ENCODE measurements at places on chromosomes 16 and 17. TPM values are rescaled to one million over a fixed set of nuclear protein-coding genes. Genes with fewer than 3 reads are reported as not detected.

DNA sequence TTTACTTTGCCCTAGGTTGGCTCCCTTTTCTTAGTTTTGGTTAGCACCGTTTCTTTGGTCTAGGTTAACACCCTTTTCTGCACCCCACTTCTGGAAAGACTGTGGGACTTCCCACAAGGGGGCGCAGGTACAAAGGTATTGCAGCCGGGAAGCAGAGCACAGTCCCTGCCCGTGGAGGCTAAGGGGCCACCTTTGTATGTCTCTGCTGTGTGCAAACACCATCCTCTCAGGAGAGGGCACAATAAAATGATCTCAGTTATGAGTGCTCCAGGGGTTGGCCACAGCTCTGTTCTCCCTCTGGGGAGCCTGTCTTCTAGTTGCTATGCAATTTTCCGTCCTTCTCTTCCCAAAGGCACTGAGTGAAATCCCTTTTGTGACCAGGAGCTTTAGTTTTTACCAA lies 28.4 kb upstream of the TMC5 start:
- DNase-seq, result no peak

GRCh38 chr17:17351901-17352781 lies 49.0 kb downstream of the NT5M start:
- no peak for DNase-seq

GRCh38 chr17:737561-738113 lies 5.2 kb downstream of the TLCD3A start:
- no peak for DNase-seq

TP53TG3C gene
- not detected for polyA plus RNA-seq

EPOP gene
- 1.5 TPM for polyA plus RNA-seq

GRCh38 chr17:29155227-29155965 lies 24.8 kb downstream of the MYO18A start:
- no peak for DNase-seq

DNA sequence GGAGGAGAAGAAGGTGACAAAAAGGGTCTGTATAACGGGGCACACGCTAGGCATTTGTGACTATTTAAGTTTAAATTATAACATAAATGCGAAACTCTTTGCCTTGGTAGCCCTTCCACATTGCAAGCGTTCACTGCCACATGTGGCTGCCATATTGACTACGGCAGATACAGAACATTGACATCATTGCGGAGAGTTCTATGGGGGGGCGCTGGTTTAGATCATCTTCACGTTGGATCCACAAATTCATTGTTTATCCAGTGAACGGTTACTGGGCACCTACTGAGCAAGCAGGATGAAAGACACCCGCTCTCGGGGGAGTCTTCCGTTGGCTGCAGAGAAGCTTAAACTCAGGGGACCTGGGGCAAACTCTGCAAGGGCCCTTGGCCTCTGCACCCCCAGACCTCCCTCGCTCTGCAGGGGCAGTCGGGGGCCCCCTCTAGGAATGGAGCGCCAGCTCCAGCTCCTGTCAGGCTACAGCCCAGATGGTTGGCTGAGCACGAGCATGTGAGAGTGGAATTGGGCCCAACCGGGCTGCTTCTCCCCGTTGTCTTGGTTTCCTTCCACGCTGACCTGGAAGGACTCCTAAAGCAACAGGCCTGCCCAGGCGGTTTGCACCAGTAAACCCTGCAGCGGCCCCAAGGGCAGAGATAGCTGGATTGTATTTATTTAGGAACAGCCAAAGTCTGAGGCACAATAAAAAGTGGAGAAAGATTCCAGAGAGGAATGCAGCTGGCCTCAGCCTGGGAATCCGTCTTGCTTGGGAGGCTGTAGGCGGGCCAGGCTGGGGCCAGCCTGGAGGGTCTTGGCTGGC lies 172.2 kb downstream of the SEC14L1 start:
- DNase-seq, result peak; percentile 62

NME3 gene
- 23.5 TPM for polyA plus RNA-seq

DNA sequence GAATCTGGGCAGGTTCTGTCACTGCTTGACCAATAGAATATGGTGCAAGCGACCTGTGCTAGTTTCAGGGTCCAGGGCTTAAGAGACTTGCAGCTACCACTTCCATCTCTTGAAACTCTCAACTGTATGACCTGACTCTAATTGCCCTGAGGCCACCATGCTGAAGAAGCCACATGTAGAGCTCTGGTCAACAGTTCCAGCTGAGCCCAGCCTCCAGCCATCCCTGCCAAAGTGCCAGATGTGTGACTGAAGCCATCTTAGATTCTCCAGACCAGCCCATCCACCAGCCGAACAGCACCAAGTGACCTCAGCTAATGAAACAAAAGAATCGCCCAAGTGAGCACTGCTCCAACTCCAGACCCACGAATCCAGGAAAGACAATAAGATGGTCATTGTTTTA lies 3.4 kb upstream of the MT2A start:
- no peak for DNase-seq

SGCA gene
- 1.1 TPM for polyA plus RNA-seq

PTGES3L gene
- polyA plus RNA-seq, result 2.2 TPM

SLC12A3 gene
- polyA plus RNA-seq, result 48.5 TPM

GRCh38 chr16:15807603-15808009 lies 49.2 kb downstream of the MYH11 start:
- no peak for DNase-seq

GRCh38 chr17:67475161-67475937 lies 98.3 kb downstream of the PITPNC1 start:
- peak; percentile 59 for DNase-seq

ZDHHC1 gene
- polyA plus RNA-seq, result 13.5 TPM

DNA sequence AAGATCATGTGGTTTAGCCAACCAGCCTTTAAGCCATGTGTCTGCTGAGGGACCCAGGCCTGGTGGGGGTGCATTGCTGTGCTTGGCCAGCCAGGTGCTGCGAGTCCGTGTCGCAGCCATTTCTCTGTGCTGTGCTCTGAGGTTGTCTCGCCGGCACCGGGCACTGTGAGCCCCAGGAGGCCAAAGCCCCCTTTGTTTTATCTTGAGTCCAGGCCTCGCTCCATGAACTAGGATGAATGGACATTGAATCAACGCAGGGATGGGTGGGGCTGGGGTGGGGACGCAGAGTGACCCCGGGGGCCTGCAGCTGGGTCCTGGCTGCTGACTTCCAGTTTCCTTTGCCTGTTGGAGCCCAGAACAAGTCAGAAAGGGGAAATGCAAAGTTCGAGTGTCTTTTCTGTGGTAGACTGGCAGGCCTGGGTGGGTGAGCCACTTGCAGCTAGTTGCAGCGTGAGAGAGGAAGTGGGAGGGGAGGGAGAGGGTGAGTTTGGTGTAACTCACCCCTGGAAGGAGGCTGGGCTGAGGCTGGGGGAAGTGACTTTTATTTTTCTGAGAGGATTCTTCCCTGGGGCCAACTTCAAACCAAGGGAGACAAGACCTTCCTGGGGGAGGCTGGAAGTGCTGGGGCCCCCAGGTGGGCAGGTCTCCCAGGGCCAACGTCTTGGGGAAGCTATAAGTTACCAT lies 324.7 kb downstream of the SEC14L1 start:
- no peak for DNase-seq

- no peak for DNase-seq
Observed at GRCh38 chr16:86195863-86196630, 297.1 kb downstream of the IRF8 start.

ARL6IP1 gene
- 304 TPM for polyA plus RNA-seq

- no peak for DNase-seq
Observed at GRCh38 chr17:46199379-46199778, 6.2 kb upstream of the KANSL1 start.

DNA sequence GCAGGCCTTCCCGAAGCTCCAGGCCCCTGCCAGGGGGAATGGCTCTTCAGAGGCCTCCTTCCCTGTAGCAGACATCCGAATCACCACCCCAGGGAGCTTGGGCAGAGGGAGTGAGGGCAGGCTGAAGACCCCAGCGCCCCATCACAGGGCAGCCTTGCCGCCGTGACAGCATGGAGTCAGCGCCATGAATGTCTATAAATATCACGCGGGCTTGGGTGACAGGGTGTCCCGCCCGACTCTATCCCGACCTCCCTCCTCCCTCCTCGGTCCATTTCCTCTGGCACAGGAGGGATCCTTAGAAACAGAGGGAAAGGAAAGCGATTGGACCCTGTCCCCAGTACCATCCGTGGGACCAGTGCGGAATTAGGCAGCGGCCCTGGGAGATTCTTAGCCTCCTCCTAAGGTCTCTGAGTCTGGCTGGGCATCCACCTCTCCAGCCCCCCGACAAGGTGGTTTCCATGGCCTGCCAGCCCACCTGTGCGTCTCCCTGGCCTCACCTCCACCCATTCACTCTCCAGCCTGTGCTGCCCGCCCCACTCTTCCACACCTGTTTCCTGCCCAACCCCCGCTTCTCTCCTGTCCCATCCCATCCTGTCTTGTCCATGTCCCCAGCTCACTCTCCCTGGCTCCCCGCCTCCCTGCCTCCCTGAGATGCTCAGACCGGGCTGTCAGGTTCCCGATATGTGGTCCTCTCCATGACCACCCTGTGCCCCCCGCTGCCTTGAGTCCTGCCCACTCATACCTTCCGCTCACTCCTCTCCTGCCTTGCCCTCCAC lies 5.1 kb downstream of the ATP2A1 start:
- DNase-seq, result no peak

SMIM36 gene
- 0.17 TPM for polyA plus RNA-seq

GRCh38 chr17:50173335-50173941 lies 7.6 kb downstream of the SGCA start:
- DNase-seq, result no peak

DNA sequence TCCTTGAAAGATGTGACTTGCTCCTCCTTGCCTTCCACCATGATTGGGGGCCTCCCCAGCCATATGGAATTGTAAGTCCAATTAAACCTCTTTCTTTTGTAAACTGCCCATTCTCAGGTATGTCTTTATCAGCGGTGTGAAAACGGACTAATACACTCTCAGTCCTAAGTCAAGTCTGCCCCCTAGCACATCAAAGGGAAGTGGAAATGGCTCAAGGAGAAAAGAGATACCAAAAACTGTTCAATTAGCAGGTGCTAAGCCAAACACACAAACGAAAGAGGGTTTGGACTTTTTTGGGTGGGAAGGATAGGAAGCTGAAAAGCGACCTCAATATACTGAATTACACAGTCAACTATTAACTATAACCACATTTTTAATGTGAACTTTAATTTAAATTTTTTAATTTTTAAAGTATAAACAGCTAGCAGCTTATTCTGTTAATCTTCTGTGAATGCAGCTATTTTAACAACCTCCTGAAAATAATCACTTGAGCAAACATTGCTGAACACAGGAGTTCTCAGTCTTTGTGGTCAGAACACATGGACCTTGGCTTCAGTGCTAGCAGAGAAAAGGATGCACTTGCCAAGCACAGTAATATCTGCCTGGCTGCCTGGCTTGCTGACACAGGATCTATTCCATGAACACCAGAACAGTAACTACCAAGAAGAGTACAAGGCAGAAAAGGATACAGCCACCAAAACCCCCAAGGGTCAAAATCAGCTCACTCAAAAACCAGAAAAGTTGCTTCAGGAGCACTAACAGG lies 10.9 kb downstream of the ZNF18 start:
- DNase-seq, result no peak

DNA sequence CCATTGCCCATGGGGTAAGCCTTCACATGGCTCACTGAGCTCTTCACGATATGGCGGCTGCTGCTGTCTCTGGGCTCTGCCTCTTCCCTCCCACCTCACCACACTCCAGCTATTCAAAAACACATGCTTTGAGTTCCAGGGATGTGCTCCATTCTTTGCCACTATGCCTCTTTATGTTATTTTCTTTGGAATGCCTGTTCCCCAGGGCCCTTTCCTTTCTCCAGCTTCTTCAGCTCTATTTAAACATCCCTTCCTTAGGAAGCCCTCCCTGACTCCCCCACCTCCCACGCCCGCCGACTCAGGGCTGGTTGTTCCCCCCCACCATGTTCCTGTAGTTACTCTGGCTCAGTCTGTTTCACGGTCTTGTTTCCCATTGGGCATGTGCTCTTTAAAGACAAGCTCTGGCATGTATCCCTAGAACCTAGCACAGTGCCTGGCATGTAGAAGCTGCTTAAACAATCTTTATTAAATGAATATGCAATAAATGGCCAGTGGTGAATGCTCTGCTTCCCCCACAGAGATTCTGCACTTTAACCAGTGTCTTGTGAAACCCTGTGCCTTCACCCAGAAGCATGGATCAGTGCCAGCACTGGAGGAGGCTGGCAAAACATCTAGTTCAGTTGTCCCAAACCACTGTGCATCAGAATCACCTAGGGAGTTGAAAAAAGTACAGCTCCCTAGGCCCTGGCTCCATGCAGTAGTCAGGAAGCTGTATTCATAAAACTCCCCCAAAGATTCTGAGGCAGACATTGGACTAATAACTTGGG lies 6.9 kb downstream of the MYCBPAP start:
- DNase-seq, result no peak

DNA sequence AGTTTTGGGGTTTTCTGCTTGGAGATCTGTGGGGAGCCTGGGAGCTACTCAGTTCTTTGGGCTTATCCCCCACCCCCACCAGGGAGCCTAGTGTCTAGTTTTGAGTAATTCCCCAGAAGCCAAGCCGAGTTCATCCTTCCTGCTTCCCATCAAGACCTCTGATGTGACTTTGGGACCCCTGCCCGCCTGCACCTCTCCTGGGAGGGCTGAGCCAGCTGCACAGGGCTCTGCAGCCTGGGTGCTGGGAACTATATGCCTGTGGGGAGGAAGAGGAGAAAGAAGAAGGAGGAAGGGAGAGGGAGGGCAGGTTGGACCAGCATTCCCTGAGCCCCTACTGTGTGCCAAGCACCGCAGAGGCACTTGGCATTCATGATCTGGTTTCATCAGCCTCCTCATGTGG lies 178.9 kb downstream of the TMEM132E start:
- no peak for DNase-seq

DNA sequence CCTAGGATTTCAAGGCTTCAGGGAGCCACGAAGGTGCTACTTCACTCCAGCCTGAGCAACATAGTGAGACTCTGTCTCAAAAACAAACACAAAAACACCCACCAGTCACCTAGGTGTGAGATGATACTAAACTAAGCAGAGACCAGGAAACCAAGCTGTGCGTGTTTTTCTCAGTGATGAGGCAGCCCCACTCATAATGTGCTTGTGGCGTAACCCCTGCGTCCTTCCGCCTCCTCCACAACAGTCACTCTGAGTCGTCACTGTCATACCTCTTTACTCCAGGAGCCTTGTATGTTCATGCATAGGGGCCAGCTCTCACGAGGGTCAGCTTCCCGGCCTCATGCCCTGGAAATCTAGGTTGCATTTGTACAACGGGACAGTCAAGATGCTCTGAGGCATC lies 31.1 kb upstream of the SLC47A1 start:
- no peak for DNase-seq

DNA sequence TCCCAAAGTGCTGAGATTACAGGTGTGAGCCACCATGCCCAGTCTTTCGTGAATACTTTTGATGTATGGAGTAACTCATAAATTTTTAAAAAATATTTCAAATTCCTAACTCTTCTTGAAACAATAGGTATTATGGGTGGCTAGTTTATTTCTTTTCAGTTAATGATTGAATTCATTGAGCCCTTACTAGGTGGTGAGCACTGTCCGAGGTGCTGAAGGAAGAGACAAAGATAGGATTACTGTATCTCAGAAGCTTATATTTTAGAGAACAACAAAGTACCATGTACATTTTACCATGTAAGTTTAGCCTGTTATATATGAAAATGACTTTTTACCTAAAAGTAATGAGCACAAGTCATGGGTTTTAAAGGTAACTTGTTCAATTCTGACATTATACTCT lies 418.3 kb downstream of the NPIPA7 start:
- no peak for DNase-seq

DNA sequence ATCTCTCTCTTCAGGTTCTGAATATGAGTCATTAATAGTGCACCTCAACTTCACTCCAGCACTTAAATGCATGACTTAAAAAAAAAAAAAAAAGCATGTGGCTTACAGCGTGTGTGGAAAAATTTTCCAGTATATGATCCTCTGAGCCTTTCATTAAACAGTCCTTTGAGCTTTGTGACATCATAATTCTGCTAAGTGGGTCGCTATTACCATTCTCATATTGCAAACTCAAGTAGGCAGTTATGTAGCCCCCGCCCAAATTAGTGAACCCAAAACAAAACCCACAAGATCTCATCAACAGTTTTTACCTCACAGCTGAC lies 672 bp downstream of the CMTR2 start:
- no peak for DNase-seq
